ENCODE measurements at places on chromosomes 6 and 20. TPM values are rescaled to one million over a fixed set of nuclear protein-coding genes. Genes with fewer than 3 reads are reported as not detected.

GRCh38 chr6:89763550-89763949 lies 56.0 kb downstream of the MDN1 start:
- no peaks in the 10 kb centered on the region for H3K4me1 ChIP-seq
- H3K36me3 ChIP-seq, result peaks cover 87% of the 10 kb centered on the region
- no peak for DNase-seq
- no peak overlapping the region for H3K4me3 ChIP-seq
- H3K27me3 ChIP-seq, result no peaks in the 10 kb centered on the region
- H3K27ac ChIP-seq, result no peak overlapping the region

- no peak overlapping the region for H3K27ac ChIP-seq
- H3K36me3 ChIP-seq, result peaks cover 5% of the 10 kb centered on the region
- peak; percentile 70 for DNase-seq
- peaks cover 1% of the 10 kb centered on the region for H3K27me3 ChIP-seq
- peaks cover 33% of the 10 kb centered on the region for H3K4me1 ChIP-seq
Observed at GRCh38 chr6:170279977-170280688, 10.7 kb downstream of the DLL1 start.

GRCh38 chr6:21390532-21391213 lies 202.9 kb upstream of the SOX4 start:
- H3K27ac ChIP-seq, result no peak overlapping the region
- no peaks in the 10 kb centered on the region for H3K36me3 ChIP-seq

TUBB1 gene
- not detected for total RNA-seq

RAE1 gene
- 16.6 TPM for total RNA-seq

All from heart right ventricle (tissue), 16 donors.